ENCODE measurements at places on chromosomes 4 and X.

DNA sequence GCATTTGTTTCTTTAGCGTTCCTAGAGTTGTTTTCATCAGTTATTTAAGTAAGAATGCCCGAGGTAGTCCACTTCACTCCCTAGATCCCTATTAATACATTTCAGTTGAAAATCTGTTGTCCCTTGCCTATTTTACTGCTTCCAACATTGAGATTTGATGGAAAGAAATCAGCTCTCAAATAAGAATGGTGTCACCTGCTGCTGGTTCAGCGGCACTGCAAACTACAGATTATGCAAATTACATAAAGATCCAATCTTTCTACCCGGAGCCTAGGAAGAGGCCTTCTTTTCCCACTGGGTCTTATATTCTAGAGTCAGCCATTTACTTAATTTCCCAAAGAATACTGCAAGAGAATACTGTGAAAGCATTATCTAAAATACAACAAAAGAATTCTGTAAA is 597.6 kb upstream of the MAGEB2 start:
- DNase-seq, result no peak

DNA sequence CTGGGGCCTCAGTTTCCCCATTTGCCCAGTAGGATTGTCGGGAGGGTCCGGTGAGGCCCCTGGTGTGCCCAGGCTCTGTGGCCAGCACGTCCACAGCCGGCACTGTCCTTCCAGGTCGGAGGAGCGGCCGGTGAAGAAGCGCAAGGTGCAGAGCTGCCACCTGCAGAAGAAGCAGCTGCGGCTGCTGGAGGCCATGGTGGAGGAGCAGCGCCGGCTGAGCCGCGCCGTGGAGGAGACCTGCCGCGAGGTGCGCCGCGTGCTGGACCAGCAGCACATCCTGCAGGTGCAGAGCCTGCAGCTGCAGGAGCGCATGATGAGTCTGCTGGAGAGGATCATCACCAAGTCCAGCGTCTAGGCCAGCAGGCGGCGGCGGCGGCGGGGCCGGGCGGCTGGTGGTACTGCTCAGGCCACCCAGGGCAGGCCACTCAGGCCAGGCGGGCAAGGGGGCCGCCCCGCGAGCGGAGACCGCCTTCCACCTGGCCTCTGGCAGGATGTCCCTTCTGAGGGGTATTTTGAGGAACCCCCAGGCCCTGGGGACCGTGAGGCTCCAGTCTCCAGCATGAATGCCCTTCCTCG is 6.7 kb downstream of the MSANTD1 start:
- no peak for DNase-seq

DNA sequence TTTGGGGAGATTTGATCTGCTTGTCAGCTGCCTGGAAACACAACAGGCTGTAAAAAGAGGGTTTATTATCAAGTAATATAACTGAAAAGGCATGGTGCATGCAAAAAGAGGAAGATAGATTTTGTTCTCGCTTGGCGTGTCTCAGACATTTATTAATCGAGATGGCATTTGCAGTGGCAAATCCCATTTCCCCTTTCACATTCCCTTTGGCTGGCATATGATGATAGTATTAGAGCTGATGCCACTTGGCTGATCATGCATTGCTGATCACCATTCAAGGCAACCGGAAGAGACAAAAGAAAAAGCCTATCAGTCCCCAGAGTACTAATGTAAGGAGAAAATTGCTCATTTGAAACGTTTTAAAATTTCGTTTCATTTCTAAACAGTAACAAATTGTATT is 101.8 kb downstream of the ZIC3 start:
- DNase-seq, result no peak

- DNase-seq, result no peak
Measured at GRCh38 chr4:153082322-153083301, 121.6 kb upstream of the TRIM2 start.
